ENCODE measurements at places on chromosomes 5 and 9.

- DNase-seq = no peak
Observed at GRCh38 chr5:139756971-139757370, 38.6 kb upstream of the PSD2 start.

GRCh38 chr5:147509041-147509709 lies 693 bp downstream of the DPYSL3 start:
- no peak for DNase-seq

DNA sequence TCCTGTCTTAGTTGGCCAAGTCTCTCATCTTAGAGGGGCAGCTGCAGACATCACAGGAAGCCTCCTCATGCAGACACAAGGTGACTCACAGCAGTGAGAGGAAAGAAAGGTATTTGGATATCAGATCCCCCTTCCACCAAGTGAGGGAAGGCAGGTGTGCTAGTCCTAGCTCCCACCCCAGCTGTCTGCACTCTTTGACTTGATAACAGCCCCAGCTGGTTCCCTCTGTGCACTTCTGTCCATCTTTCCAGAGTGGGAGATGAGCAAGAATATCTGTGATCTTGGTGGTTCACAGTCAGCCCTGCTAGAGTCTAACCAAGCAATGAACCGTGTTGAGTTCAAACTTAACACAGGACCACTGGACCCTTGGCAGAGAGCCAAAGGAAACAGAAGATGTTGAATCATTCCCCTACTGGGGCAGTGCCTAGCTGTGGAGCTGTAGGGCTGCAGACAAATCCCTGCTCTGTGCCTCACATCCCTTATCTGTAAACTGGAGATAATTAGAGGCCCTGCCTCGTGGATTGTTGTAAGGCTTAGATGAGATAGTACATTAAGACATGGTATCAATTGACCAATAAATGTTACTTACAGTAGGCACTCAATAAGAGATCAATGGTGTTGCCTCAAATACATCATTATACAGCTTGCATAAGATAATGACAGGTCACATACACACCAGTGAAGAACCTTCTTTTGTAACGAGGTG lies 39.1 kb downstream of the SH3RF2 start:
- DNase-seq = no peak

GRCh38 chr5:81608976-81609375 lies 141.9 kb downstream of the SSBP2 start:
- no peak for DNase-seq

DNA sequence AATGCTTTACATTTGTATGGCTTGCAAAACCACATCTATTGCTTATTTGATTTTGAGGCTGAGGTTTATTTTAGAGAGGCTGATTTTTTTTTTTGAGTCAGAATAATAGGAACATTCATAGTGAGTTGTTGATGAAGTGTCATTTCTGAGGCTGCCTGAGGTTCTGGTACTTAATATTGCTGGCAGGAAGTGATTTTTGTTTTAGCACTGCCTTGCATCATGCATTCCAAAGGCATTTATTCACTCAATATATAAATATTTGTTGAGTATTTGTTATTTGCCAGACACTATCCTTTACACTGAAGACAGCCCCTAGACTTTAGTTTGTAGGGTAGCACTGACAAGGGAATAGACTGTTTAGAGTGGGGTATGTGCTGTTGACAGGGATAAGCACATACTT lies 2.7 kb downstream of the RNF20 start:
- no peak for DNase-seq

- DNase-seq = no peak
Observed at GRCh38 chr5:112634166-112634565, 103.5 kb upstream of the APC start.

GRCh38 chr9:125190361-125190801 lies 778 bp upstream of the PPP6C start:
- no peak for DNase-seq

DNA sequence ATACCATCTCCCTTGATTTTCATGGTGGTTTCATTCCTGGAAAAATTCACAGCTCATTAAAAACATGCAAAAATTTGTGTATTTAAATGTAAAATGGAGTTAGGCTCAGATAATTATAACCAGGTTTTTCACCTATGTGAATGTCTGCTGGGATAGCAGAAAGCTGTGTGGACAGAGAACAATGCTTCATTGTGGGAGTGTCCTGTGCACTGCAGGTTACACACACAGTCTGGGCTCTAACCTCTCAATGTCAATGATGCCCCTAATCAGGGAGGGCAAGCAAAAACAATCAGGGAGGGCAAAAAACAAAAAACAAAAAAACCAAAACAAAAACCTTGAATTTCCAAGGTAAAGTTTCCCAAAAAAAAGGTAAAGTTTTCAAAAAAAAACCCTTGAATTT lies 158.9 kb upstream of the KLF9 start:
- DNase-seq = no peak

- no peak for DNase-seq
Observed at GRCh38 chr5:67161767-67162166, 34.8 kb downstream of the CD180 start.

DNA sequence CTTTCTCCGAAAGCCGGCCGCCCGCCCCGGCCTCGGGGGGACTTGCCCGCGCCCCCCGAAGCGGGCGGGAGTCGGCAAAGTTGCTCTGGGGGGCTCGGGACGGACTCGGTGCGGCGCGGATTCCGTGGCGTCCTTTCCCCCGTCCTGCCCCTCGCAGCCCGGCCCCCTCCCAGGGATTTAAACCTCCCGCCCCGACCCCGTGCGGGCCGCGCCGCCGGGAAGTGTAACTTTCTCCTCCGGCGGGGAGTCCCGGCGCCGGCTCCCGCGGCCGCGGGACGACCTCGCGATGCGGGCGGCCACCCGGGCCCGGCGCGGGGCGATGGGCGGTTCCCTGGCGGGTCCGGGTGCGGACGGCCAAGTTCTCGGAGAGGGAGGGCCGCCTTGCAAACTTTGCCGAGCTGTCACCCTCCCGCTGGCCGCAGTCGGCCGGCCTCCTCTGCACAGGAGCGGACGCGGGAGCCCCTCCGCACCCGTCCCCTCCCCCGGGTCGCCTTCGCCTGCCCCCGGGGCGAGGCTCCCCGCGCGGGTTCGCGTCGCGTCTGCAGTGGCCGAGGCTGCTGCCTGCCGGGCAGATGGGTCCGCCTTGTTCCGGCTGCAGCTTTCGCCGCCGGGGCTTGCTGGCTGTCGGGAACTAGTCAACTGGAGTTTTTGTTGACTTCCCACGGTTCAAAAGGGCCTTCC lies 732 bp downstream of the PBX3 start:
- no peak for DNase-seq

GRCh38 chr9:138007918-138008841 lies 130.6 kb downstream of the CACNA1B start:
- no peak for DNase-seq

GRCh38 chr9:89363921-89364665 lies 45.8 kb downstream of the SECISBP2 start:
- DNase-seq = no peak

DNA sequence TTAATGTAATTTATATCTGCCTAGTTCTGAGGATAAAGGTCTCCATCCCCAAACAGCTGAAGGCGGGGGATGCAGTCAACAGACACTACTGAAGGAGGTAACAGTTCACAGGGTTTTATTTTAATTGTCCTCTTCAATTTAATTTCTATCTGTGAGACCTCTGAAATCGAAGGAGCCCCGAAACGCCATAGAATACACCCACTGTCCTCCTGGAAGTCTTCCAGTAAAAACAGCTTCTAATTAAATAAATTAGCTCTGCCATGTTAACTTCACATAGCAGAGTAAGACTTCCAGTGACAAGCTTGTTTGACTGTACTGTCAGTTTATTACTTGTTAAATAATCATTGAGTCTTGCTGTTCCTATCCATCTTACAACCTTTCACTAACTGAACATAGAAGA lies 193.5 kb downstream of the SEC61B start:
- DNase-seq = no peak

DNA sequence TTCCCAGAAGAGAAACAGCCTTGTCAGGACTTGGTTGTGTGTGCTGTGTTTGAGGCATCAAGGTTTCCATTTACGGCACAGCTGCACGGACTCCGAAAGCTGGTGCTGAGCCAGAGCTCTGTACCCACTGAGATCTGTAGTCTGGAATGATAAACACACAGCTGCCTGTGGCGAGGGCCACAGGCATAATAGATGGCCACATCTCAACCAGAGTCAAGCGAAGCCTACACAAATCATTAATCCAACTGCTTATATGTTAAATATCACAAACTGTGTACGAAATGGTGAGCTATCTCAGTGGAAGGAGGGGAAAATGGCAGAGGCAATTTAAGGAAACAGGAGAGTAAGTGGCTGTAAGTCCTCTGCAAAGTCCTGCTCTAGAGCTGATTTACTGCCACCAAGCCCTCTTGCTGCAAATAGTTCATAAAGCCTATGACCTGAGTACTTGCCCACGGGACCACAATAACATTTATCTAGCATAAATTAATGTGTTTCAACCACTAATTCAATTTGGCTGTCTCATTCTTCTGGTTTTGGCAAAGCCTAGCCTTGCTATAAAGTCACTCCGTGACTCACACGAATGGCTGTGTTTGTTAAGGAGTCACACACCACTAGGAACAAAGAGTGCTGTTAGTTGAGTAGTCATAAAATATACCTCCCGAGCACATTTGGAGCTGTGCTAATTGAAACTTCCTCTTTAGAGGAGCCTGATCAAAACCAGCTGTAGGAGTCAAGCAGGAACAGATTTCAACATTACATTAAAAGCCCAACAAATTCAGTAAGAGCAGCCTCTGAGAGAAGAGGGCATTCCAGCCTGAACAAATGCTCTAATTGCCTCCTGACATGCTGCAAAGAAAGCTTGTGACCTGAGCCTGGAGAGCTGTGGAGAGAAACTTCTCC lies 738.6 kb upstream of the ZNF608 start:
- DNase-seq = peak; percentile 39

- no peak for DNase-seq
Observed at GRCh38 chr9:32395510-32396216, 11.2 kb downstream of the ACO1 start.

DNA sequence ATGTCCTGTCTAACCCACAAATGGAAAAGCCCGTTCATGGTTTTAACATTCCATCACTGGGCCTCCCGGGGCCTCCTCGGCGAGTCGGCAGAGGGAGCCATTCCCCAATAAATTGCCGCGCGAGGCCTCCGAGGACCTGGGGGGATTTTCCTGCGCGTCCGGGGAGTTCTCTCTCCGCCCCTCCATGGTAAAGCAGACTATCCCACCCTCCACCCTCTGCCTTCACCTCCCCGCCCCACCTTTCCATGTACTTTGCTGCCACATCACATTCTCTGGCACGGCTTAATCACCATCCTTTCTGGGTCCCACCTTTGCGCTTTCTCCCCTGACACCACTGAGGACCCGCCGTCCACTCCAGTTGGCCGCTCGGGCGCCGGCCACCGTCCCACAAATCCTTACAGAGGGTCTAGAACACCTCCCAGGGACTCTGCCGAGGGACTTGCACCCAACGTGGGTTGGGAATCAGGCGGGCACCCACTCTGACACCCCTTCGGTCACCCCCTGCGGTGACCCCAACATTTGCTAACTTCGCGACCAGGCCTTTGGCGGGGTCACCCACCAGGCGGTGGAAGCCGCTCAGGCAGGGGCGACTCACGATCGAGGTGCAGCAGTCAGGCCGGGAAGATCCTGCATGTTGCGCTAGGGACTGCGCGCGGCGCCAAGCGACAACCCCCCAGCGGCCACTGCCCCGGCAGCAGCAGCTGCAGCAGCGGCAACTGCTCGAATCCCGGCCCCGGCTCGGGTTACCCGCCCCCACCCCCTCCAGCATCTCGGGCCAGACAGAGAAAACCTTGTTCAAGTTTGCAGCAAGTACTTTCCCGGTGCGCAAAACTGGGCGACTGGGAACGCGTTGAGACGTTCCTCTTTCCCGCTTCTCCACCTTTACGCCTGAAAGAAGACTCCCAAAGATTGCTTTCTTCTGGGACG lies at the start of gene MEGF10:
MEGF10 (plus strand) TSS at position 778 of the 927 bp plus-strand sequence. CDS start 40,513 bp downstream, outside the sequence.
- no peak for DNase-seq

GRCh38 chr5:108760512-108760911 lies 12.8 kb downstream of the FER start:
- no peak for DNase-seq

Measured in NCI-H524 (cell line).